NCI-H2227 treated with DMSO at 0.1 percent for 48 hours (cell line): ENCODE measurements at places on chromosomes 4 and X.
A peak's percentile ranks its signal among the peaks of the same experiment; 100 is the strongest.

GRCh38 chr4:125538670-125539069 lies 223.9 kb downstream of the FAT4 start:
- DNase-seq: no peak

DNA sequence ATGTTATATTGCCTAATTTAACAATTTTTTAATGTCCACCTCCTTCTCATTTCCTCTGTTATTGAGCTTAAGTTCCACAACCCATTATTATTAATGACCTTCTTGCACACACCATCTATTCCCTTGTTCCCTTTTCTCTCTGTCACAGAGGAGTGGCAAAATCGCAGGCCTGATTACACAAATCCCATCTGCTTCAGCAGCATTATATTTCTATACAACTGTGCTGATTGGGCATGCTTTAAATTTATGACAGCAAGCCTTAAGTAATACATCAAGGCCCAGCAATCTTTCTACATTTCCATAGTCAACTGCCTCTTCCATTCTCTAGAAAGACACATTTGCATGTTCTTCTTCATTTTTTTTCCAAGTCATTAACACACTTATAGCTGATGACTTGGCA lies 423.8 kb downstream of the PRDM5 start:
- no peak for DNase-seq

GRCh38 chr4:34676400-34676799 lies 1567.9 kb downstream of the ARAP2 start:
- DNase-seq: no peak

DNA sequence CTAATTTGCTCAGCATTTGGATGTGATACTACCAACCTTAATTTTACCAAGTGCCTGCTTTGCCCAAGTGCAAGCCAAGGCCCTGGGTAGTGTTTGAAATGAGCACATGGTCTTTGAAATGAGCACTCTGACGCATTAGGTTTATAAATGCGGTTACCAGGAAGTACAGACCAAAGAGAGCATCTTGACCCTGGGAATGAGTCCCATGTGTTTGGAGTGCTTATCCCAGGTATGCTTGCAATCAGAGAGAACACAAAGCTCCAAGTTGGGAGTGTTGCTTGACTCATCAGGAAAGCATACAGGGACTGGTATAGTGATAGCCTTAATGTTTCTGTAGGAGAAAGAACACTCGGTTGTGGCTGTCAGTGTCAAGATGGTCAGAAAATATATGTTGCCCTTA lies 203.6 kb upstream of the MAMLD1 start:
- no peak for DNase-seq

DNA sequence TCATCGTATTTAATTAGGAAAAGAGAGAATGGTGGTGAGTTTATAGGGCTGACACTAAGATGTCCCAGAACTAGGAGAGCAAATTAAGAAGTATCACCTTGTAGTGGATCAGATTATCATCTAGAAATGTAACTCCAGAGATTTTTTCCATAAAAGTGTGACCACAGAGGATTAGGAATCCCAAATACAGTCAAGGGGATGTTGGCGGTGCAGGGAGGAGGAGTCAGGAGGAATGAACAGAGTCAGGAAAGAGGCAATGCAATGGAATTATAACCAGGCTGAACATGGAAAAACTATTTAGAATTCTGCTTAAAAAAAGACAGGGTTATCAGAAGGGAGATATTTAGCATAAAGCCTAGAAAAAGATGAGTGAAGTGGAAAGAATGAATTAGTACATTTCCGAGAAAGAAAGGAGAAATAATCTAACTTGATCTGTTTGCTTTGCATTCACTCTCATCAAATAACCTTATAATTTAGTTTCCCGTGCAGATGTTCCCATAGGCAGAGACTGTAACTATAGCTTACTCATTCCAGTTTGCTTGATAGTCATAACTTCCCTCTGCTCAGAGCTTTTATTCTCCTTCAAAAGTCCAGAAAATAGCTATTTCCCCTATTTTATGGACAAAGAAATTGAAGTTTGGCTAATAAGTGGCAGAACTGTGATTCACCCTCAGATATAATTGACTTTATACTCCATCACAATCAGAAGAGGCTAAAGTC lies 56.4 kb downstream of the SCFD2 start:
- no peak for DNase-seq

GRCh38 chr4:7868892-7869471 lies 70.7 kb downstream of the AFAP1 start:
- DNase-seq: no peak

DNA sequence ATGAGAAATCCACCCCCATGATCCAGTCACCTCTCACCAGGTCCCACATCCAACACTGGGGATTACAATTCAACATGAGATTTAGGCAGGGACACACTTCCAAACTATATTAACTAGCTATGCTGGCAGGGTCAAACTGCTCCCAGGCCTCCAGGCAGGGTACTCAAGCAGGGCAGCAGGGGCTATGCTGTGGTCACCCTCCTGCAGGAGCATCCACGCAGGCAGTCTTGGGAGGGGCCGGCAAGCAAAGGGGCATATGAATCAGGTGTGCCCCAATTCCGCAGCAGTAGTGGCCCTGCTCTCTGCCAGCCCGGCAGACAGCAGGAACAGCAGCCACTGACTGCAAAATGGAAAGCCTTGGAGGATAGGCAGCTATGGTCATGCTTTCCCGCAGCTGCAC lies 74.6 kb upstream of the PRDX4 start:
- DNase-seq: no peak

- DNase-seq: no peak
Observed at GRCh38 chrX:124344246-124344645, 2.1 kb upstream of the SH2D1A start.

- DNase-seq: no peak
Observed at GRCh38 chr4:183721207-183722081, 62.4 kb downstream of the TRAPPC11 start.

GRCh38 chr4:46425775-46426400 lies 36.0 kb upstream of the GABRA2 start:
- DNase-seq: no peak

DNA sequence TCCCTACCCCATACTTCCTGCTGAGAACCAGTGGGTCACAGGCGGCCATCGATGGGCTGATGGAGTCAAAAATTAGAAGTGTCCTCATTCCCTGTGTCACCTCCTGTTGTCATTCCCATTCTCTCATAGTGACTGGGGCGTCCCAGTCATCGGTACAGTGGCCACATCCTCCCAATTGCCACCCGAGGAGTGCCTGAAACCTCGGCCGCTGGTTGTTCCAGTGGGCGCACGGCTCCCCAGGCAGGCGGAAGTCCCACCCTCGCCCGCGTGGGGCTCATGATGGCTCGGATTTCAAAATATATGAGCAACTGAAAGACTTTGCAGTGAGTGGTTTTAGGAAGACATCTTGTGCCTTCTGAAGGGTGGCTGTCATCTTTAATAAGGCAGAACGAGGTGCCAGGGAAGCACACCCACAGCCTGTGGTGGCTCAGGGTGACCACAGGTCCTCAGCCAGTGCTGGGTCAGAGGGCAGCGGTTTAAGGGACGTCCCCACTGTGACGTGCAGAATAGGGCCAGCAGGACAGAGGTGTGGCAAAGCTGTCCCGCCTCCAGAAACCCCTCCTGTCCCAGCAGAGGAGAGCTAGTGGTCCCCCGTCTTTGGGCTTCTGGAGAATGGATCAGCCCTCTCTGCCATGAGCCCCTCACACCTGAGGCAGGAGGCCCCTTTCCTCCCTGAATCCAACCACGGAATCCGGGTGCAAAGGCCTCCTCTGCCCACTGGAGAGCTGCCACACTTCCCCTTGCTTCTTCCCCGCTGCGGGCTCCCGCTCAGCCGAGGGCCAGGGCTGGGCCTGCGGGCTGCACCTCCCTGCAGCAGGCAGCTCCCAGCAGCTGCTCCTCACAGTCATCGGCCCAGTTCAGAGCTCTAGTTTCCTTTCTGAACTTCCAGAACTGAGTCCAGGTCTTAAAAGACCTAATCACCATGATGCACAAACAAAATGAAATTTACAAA lies 90.4 kb downstream of the ABLIM2 start:
- DNase-seq: no peak

DNA sequence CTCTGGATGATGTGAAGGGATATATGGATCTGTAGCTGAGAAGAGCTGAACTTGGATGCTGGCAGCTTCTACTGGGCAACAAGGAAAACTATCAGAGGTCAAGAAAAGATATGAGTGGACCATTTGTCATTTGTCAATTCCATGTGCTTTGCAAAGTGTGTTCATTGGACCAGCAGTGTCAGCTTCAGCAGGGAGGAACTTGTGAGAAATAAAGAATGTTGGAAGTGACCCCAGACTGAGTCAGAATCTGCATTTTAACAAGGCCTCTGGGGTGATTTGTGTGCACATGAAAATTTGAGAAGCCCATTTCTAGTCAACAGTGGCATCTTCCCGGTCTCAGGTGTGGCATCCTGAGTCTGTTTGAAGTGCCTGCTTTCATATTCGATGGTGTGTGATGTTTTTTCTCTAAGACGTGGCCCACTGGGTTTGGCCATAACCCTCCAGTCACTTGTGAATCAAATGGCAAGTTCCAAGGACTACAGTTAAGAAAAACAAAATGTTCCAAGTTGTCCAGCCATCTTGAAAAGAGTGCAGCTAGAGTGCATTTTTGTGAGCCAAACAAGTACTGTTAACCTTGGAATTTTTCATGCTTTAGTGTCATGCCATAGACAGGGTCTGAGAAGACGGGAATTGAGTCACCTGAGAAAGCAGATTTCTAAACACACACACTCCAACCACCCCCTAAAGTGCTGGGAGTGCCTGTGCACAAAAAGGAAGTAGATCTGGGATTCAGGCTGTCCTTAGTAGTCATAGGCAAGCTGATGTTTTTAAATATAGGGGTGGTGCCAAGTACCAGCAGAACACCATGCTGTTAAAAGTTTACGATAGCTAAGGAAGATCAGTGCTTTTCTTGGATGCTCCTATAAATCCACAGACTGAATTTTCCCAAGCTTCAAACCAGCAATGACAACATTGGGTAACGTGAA lies 26.4 kb downstream of the GPM6B start:
- DNase-seq: no peak

- no peak for DNase-seq
Observed at GRCh38 chrX:41200785-41201184, 115.5 kb downstream of the USP9X start.

GRCh38 chr4:37383579-37384229 lies 139.2 kb downstream of the NWD2 start:
- DNase-seq: no peak

- DNase-seq: no peak
Observed at GRCh38 chr4:10981096-10981495, 296.5 kb upstream of the CLNK start.

- peak; percentile 62 for DNase-seq
Observed at GRCh38 chrX:70452143-70452733, 7.6 kb downstream of the DLG3 start.

DNA sequence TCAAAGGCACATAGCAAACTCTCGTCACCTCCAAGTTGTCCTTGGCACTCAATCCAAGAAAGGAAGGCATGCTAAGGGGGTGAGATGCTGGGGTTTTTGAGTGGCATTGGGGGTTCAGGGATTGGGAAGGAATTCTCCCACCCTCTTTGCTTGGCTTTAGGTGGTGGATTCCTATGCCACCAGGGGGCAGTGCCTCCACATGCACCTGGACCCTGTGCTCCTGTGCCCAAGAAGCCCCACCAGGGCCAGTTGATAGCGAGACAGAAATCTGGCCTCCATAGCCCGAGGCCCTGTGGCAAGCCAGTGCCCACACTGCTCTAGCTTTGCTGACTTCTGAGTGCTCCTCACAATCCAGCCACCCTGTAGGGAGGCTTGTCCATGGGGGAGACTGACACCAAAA lies 2.0 kb upstream of the FATE1 start:
- no peak for DNase-seq

GRCh38 chr4:6123116-6123515 lies 77.2 kb downstream of the JAKMIP1 start:
- DNase-seq: no peak

- DNase-seq: no peak
Observed at GRCh38 chr4:67678612-67679011, 22.3 kb downstream of the UBA6 start.

DNA sequence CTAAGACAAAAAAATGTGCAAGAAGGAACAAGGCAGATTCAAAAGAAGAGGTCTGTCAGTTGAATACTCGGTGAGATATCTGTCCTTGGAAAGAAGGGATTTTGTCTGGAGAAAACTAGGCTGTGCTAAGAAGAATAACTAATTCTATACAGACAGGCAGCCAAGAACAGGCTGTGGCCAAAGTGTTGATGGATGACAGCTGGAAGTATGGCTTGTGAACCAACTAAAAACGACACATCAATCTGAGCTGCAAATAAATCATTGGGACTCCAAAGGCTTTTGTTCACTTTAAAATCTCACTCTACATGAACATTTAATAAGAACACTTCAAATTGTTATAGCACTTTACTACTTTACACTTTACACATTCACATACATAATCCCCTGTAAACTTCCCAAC lies 70.5 kb upstream of the IGSF1 start:
- DNase-seq: no peak

GRCh38 chrX:43604753-43605152 lies 51.3 kb upstream of the MAOA start:
- DNase-seq: no peak

- no peak for DNase-seq
Observed at GRCh38 chrX:37846558-37846933, 825 bp downstream of the DYNLT3 start.

GRCh38 chr4:107017443-107018343 lies 18.4 kb downstream of the DKK2 start:
- DNase-seq: no peak

- peak; percentile 73 for DNase-seq
Observed at GRCh38 chr4:1870328-1870577, 940 bp upstream of the NSD2 start.

GRCh38 chrX:11187001-11187400 lies 75.9 kb downstream of the HCCS start:
- no peak for DNase-seq

DNA sequence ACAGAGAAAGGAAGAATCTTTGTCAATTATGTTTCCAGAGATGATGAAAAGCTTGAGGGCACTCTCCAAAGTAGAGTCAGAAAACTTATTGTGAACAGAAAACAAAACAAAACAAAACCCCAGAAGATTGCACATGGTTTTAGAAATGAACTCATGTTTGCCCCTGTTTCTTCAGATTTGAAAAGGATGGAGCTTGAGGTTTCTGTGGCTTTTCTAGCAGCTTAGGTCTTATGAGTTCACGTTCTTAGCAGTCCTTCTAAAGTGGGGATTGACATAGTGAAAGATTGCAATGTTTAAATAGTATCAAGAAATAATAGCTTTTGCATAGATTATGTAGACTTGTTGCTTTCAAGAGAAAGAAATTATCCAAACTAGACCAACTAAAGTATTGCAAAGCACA lies 421.8 kb downstream of the GBA3 start:
- no peak for DNase-seq

DNA sequence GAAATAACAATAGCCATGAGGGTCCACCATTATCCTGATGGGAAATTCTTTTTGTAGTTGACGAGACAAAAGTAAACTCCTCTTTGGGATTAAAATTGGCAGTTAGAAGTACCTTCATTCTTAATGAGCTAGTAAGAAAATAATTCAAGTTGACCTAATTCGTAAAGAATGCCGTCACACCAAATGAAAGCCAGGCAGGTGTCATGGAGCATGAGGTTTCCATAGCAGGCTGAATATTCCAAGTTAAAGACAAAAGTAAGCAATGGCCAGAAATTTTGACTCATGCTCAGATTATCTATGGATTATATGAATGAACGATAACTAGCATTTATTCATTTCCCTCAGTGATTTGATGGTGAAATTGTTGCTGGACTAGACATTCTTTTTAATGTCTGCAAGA lies 192.2 kb upstream of the FAT1 start:
- DNase-seq: no peak

GRCh38 chrX:87571964-87572363 lies 54.4 kb downstream of the KLHL4 start:
- no peak for DNase-seq

- DNase-seq: no peak
Observed at GRCh38 chr4:155891058-155891457, 12.4 kb upstream of the TDO2 start.
